ENCODE measurements at places on chromosomes 2 and 18. TPM values are rescaled to one million over a fixed set of nuclear protein-coding genes. Genes with fewer than 3 reads are reported as not detected.

- no peak overlapping the region for H3K27ac ChIP-seq
- no peak overlapping the region for H3K4me3 ChIP-seq
- H3K27me3 ChIP-seq, result peaks cover 46% of the 10 kb centered on the region
- DNase-seq, result no peak
- H3K4me1 ChIP-seq, result no peaks in the 10 kb centered on the region
Observed at GRCh38 chr2:127560201-127560930, 24.9 kb downstream of the MYO7B start.

GRCh38 chr2:73614997-73615396 lies 27.2 kb downstream of the NAT8 start:
- H3K27me3 ChIP-seq, result peaks cover 3% of the 10 kb centered on the region
- H3K4me1 ChIP-seq, result peaks cover 6% of the 10 kb centered on the region
- no peak overlapping the region for H3K27ac ChIP-seq
- no peak for DNase-seq
- H3K4me3 ChIP-seq, result no peak overlapping the region

- peak overlapping the region; percentile 81 for H3K4me3 ChIP-seq
- peaks cover 65% of the 10 kb centered on the region for H3K4me1 ChIP-seq
- H3K27me3 ChIP-seq, result no peaks in the 10 kb centered on the region
- peak overlapping the region; percentile 92 for H3K27ac ChIP-seq
- H3K36me3 ChIP-seq, result 0 out of 2 replicates have a peak, but pooled peaks cover 4% of the 10 kb centered on the region
Observed at GRCh38 chr2:67260343-67261277, 136.5 kb upstream of the ETAA1 start.

GRCh38 chr2:241344925-241345651 lies 11.0 kb upstream of the FARP2 start:
- peak overlapping the region; percentile 37 for H3K4me3 ChIP-seq
- peak overlapping the region; percentile 75 for H3K27ac ChIP-seq
- peaks cover 2% of the 10 kb centered on the region for H3K27me3 ChIP-seq
- H3K36me3 ChIP-seq, result peaks cover 50% of the 10 kb centered on the region
- peaks cover 54% of the 10 kb centered on the region for H3K4me1 ChIP-seq

DNA sequence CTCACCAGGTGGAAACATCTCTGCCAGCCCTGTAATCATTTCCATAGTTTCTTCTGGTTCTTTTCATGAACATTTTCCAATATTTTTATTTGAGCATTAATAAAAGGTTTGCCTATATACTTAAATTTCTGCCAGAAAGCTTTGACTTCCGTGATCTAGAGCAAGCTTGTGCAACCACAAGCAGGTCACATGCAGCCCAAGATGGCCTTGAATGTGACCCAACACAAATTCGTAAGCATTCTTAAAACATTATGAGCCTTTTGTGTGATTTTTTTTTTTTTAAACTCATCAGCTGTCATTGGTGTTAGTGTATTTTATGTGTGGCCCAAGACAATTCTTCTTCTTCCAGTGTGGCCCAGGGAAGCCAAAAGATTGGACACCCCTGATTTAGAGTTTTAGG lies 51.6 kb downstream of the NEDD4L start:
- no peaks in the 10 kb centered on the region for H3K36me3 ChIP-seq
- peaks cover 39% of the 10 kb centered on the region for H3K27me3 ChIP-seq
- no peak overlapping the region for H3K27ac ChIP-seq
- no peak overlapping the region for H3K4me3 ChIP-seq
- H3K4me1 ChIP-seq, result peaks cover 12% of the 10 kb centered on the region

DNA sequence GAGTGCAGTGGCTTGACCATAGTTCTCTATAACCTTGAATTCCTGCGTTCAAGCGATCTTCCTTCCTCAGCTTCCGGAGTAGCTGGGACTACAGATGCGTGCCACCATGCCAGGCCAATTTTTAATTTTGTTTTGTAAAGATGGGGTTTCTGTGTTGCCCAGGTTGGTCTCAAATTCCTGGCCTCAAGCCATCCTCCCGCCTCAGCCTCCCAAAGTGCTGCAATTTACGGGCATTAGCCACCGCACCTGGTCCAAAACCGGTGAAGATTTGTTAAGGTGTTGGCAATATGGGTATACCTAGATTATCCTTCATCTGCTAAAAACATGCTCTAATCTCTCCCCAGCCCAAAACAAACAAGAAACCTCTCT lies 1.3 kb upstream of the EIF2AK3 start:
- no peaks in the 10 kb centered on the region for H3K4me1 ChIP-seq
- no peak overlapping the region for H3K4me3 ChIP-seq
- H3K27me3 ChIP-seq, result peaks cover 5% of the 10 kb centered on the region
- no peak overlapping the region for H3K27ac ChIP-seq
- DNase-seq, result no peak

DNA sequence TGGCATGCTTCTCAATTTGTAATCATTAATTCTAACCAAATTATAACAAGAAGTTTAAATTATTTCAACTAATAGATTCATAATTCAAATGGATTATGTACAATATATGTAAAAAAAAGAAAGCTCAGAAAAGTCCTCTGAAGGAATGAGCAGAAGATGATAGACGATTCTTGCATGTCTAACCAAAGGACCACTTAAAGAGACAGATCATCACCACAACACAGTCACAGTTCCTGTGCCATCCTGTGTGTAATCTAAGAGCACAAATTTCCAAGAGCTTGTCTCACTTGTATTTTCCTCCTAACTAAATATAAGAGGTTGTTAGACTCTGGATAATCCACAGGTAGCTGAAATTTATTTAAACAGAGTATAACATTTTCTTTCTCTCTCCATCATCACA lies 122.3 kb upstream of the CD226 start:
- H3K27ac ChIP-seq, result no peak overlapping the region
- no peak overlapping the region for H3K4me3 ChIP-seq
- H3K4me1 ChIP-seq, result peaks cover 14% of the 10 kb centered on the region
- DNase-seq, result no peak
- no peaks in the 10 kb centered on the region for H3K36me3 ChIP-seq

- peaks cover 2% of the 10 kb centered on the region for H3K27me3 ChIP-seq
- peaks cover 4% of the 10 kb centered on the region for H3K36me3 ChIP-seq
- no peaks in the 10 kb centered on the region for H3K4me1 ChIP-seq
- no peak overlapping the region for H3K4me3 ChIP-seq
- H3K27ac ChIP-seq, result no peak overlapping the region
Observed at GRCh38 chr2:41618754-41619153, 429.1 kb upstream of the PKDCC start.

GRCh38 chr2:160384791-160385190 lies 108.8 kb downstream of the RBMS1 start:
- H3K36me3 ChIP-seq, result peaks cover 14% of the 10 kb centered on the region
- no peak for DNase-seq
- no peak overlapping the region for H3K4me3 ChIP-seq
- H3K4me1 ChIP-seq, result peaks cover 86% of the 10 kb centered on the region
- peaks cover 7% of the 10 kb centered on the region for H3K27me3 ChIP-seq
- H3K27ac ChIP-seq, result peak overlapping the region; percentile 68

DNA sequence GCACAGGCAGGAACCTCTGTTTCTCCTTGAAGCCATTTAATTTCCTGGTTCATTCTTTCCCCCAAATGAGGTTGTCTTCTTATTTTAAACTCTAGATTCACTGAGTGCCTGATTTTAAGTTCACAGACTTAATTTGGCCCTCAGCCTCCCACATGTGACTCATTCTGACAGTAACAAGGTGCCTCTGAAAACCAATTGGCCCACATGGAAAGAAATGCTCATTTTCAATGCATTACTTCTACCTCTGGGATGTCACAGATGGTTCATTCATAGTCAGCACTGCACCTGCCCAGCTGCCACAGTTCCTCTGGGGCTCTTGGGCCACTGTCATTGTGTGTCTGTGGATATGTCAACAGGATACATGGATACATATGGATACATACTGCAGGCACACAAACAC lies 140.4 kb upstream of the CAPN13 start:
- no peaks in the 10 kb centered on the region for H3K36me3 ChIP-seq
- peaks cover 2% of the 10 kb centered on the region for H3K27me3 ChIP-seq
- DNase-seq, result no peak
- H3K27ac ChIP-seq, result no peak overlapping the region
- no peak overlapping the region for H3K4me3 ChIP-seq
- H3K4me1 ChIP-seq, result no peaks in the 10 kb centered on the region

GRCh38 chr2:189124175-189124574 lies 55.4 kb downstream of the COL5A2 start:
- peaks cover 65% of the 10 kb centered on the region for H3K36me3 ChIP-seq
- peaks cover 94% of the 10 kb centered on the region for H3K4me1 ChIP-seq
- peak overlapping the region; percentile 43 for H3K4me3 ChIP-seq
- peaks cover 2% of the 10 kb centered on the region for H3K27me3 ChIP-seq
- peak overlapping the region; percentile 75 for H3K27ac ChIP-seq

The ITPRIPL1 gene
- total RNA-seq, result 0.99 TPM

The PAIP2B gene
- total RNA-seq, result 0.15 TPM
